ENCODE measurements at places on chromosomes 11 and 22.

- DNase-seq = no peak
Measured at GRCh38 chr11:27234043-27234668, 128.9 kb downstream of the CCDC34 start.

GRCh38 chr11:22926341-22926740, 66.1 kb upstream of the CCDC179 start:
- no peak for DNase-seq

DNA sequence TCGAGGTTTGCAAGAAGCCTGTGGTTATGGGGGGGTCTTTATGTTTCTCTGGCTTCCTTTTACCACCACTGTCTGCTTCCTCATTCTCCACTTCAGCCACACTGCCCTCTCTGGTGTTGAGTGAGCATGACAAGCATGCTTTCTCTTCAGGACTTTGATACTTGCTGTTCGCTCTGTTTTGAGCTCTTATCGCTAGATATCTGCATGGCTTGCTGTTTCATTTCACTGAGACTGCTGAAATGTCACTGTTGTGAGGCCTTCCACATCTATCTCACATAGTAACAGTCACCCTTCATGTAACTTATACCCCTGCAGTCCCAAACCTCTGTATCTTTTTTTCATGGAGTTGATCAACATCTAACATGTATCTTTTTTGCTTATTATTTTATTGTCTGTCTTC, 59.8 kb downstream of the TMEM135 start:
- no peak for DNase-seq

- DNase-seq = no peak
Measured at GRCh38 chr11:66048547-66049323, at the start of gene GAL3ST3. TSS of gene GAL3ST3 (minus strand) at chr11:66049161. CDS start at chr11:66045415, 3,746 bp downstream.

DNA sequence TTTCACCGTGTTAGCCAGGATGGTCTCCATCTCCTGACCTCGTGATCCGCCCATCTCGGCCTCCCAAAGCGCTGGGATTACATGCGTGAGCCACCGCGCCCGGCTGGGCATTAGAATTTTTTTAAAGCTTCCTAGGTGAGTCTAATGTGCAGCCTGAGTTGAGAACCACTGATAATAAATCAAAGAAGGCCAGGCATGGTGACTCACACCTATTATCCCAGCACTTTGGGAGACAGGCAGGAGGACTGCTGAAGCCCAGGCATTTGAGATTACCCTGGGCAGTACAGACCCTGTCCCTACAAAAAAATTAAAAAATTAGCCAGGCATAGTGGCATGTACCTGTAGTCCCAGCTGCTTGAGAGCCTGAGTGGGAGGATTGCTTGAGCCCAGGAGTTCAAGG, 13.7 kb downstream of the MEI1 start:
- DNase-seq = no peak

All from stimulated activated CD8-positive, alpha-beta memory T cell treated with anti-CD3 and anti-CD28 coated beads, Interleukin-12 subunit alpha, Interleukin-12 subunit beta, amount 100 ng/mL, for 4 hours (primary cell).